NCI-H2171 (cell line): ENCODE measurements at places on chromosomes 5 and 9.

GRCh38 chr5:97443740-97444139 is 260.7 kb upstream of the RIOK2 start:
- no peak for DNase-seq

DNA sequence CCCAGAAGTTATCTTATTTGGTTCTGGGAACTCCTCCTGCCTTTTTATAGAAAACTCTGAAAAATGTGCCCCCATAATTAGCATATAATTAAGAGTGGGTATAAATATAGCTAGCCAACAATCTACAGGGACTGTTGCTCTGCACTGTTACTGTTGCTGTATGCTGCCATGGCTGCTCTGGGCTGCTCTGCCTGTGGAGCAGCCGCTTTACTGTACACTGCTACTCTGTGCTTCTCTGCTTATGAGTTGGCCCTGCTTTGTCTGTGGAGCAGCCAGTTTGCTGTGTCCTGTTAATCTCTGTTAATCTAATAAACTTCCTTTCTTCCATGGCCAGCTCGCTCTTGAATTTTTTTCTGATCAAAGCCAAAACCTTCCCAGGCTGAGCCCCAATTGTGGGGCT is 2244.0 kb upstream of the ACO1 start:
- DNase-seq: no peak

DNA sequence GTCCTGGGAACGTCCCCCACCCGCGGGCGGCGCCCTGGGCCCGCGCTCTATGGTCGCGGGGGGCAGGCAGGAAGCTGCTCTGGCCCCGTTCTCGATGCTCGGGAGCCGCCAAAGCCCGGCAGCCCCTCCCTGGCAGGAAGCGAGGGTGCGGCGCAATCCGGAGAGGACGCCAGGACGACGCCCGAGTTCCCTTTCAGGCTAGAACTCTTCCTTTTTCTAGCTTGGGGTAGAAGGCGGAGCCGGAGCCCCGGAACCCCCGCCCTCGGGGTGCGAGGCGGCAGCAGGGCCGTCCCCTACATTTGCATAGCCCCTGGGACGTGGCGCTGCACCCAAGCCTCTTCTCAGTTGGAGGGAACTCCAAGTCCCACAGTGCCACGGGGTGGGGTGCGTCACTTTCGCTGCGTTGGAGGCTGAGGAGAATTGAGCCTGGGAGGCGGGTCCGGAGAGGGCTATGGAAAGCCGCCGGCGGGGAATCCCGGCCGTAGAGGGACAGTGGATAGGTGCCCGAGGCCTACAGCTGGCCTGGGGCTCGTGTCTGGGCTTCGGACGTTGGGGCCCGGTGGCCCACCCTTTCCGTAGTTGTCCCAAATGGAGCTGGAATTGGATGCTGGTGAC is at the start of the genes CREB3 and TLN1:
Gene CREB3 (plus strand): TSS at position 482 of the 615 bp plus-strand sequence. CDS start 107 bp downstream, at position 589.
Gene TLN1 (minus strand): TSS at position 11 of the 615 bp plus-strand sequence. CDS start 6,501 bp downstream, outside the sequence.
- DNase-seq: peak; percentile 96

DNA sequence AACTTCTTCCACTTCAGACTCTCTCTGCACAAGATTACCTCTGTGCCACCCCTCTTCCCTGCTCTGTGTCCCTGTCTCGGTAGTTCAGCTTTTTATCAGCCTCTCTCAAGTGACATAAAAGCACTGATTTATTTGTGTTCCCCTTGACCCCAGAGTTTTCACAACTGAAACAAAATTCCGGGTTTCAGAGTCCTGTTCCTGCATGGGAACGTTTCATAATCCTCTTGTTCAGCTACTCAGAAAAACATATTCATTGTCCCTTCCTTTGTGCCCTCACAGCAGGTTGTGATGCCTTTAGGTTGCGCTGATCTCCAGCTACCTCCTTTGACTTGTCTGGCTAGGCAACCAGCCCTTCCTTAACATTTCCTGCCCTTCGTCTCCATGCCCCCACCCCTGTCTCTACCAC is 13.7 kb upstream of the ITGA1 start:
- no peak for DNase-seq

GRCh38 chr5:42514754-42515153 is 91.5 kb downstream of the GHR start:
- no peak for DNase-seq

- no peak for DNase-seq
These were observed 136.5 kb upstream of the C6 start for GRCh38 chr5:41349846-41350245.

DNA sequence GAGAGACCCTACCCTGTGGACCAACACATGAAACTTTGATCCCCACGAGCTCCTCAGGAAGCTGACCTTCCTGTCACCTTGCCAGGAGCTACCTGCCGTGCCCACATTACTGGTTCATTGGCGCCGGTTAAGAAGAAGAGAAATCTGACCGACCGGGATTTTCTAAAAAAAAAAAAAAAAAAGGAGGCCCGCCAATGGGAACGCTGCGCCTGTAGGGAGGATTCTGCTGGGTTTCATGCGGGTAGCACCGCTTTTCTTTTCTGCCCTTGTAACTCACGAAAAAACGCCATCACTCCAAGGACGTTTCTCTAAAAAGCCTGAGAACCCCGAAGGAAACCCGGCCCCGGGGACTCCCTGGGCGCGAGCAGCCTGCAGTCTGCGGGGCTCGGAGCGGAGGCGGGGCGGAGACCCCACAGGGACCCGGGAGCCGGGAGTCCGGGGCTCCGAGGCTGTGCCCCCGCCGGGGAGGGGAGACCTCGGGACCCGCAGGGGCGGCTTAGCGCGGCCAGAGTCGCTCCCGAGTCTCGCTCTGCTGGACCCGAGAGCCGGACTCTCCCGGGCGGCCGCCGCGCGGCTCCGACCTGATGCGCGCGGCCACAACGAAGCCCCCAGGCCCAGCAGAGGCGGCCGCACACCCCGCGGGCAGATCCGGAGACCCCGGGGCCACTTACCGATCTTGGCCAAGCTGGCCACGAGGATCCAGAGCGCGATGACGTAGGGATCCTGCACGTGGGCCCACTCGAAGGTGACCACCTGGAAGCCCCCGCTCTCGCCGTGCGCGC is 617 bp downstream of the SLC9A3 start:
- peak; percentile 58 for DNase-seq

GRCh38 chr5:168712280-168712924 is 133.2 kb upstream of the PANK3 start:
- no peak for DNase-seq

DNA sequence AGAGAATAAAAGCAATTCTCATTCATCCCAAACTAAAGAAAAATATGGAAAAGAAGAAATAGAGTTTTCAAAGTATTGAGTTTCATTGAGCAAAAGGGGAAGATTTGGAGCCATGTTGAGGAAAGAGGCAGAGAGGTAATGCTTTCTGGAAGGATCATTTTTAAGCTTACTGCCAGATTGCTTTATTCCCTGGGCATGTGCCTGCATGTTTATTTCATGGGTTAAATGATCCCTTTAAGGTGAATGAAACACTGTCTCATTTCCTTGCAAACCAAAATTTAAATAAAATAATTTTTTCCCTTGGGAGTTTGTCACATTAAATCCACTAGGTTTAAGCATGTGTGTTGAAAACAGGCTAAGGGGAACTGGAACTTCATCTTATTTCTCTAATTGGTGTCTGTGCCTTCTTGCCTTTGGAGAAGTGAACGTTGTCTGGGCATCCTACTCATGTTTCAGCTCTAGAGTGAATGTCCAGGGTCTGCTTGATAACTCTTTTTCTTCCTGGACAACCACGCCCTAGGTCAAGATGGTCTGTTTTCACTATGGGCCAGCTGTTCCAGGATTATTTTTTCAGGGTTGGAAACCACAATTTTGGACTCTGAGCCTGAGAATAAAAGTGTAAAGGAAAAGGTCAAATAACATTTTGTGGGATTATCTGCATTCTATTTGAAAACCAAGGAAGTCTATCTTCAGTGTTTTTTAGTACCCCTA is 114.1 kb upstream of the ELL2 start:
- DNase-seq: peak; percentile 6

- peak; percentile 35 for DNase-seq
These were observed 85.2 kb upstream of the ZBTB43 start for GRCh38 chr9:126719618-126720031.

GRCh38 chr9:37466037-37466709 is 923 bp upstream of the ZBTB5 start:
- DNase-seq: no peak

DNA sequence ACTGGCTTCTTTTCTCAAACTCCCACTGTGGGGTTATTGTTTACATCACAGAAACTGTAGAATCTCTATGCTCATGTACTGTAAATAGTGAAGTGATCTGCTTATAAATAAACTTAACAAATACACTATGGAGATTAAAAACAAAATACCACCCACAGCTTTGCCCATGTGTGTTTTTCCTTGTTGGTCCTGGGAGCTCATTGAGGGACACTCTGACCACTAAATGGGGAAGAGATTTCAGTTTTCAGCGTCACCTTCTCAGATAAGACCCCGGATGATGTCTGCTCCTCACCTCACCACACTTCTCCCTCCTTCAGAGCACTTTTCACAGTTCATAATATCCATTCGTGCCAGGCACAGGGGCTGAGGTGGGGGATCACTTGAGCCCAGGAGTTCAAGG is 89.7 kb downstream of the PDE6A start:
- DNase-seq: no peak

DNA sequence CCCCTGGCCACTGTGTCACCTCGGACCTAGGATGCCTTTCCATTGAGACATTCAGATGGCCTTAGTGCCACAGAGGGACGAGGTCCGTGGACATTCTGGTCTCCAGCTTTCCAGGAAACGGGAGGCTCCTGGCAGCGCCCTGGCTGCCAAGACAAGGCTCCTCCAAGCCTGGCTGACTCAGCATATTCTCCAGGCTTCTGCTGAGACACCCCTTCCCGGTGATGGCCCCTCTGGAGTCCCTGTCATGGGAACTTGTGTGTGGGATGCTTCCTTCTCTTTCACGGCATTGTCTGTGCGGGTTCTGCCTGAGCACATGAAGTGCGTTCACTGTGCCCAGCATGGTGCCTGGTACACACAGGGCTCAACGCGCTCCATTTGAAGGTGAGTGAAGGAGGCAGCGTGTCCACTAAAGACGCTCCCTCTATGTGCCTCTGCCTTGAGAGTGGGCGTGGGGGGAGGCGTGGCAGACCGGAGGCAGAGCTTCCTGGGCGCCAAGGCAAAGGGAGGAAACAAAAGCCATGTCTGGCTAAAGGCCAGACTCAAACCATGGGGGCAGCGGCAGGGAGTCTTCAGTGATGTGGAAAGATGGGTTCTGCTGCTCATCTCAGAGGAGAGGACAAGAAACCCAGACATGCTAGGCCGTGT is 46.4 kb upstream of the PRRC2B start:
- no peak for DNase-seq

DNA sequence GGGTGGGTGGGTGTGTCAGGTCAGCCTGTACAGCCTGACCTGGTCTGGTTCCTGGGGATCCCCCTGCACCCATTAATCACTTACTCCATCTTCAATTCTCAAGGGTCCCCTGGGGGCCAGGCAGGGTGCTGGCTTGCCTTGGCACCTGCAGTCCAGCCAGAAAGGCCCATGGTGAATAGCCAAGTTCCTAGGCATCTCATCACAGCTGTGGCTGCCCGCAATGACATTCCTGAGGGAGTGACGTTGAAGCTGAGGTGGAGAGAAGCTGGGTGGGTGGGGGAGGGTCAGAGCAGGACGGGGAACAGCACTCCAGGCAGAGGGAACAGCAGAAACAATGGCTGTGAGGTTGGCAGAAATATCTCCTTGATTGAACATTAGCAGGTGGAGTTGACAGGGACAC is 10.6 kb downstream of the HMCN2 start:
- no peak for DNase-seq

GRCh38 chr5:148209151-148209770 is 6.4 kb downstream of the SPINK6 start:
- DNase-seq: no peak

DNA sequence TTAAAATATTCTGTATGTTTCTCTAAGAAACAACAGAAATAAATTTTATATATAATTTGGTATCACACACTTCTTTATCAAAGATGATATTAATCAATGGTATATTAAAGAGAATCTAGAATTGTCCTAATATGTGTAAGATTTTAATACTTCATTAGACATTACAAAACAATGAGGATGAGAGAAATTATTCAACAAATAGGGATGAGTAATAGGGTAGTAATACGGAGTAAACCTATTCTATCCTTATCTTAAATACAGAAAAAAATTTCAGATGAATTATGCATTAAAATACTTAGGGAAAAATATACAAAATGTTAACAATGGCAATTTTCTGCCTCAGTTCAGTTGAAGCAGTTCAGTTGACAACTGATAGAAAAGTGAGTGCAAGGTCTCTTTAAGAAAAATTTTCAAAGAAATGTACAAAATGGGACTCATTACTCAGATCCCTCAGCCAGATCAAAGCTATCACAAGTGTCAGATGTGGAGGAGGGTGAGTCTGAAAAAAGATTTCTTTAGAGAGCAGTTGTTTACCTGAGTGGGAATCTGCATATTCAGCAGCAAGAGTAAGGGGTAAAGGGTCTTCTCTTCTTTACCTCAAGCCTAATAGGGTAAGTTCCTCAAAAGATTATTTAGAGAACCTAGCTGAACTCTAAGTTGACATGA is 56.7 kb upstream of the GCNT4 start:
- DNase-seq: no peak

DNA sequence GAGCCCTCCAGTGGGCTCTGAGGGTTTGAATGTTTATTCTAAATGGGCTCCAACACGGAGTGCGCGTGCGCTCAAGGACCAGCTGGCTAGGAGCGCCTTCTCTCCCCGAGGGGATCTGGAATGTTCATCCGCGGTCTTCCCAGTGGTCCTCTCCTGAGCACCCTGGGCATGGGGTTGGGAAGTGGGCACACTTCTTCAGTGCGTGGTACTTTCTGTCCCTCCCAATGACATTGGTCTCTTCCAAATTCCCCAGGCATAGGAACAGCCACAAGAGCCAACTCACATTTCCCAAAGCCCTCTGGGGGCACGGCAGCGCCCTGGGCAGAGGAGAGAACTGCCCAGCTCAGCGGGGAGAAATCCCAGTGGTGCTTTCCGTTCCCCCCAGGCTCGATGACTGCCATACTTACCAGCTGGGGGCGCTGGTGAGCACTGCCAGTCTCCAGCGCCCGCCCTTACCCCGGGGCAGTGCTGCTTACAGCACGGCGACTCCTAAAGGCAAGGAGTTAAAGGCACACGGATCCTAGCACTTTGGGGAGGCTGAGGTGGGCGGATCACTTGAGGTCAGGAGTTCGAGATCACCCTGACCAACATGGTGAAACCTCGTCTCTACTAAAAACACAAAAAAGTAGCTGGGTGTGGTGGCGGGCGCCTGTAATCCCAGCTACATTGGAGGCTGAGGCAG is 29.9 kb upstream of the OBP2B start:
- no peak for DNase-seq

DNA sequence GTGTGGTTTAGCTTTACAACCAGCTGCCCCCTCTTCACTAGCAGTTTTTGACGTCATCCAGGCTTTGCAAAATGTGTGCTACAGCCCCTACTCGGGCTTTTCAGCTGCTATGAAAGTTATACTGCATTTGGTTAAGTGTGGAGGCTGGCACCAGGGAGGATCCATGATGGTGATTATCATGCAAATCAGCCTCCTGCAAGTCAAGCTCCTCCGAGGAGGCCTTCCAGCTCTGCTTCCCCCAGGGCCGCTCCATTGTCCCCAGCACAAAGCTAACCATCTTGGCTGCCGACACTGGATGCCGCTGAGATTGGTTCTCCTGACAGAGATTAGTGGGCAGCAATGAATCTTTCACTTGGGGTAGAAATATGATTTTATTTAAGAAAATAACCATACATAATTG is 159.6 kb downstream of the NR2F1-AS1 start:
- DNase-seq: no peak

GRCh38 chr5:33080287-33080686 is 360.5 kb upstream of the TARS1 start:
- DNase-seq: no peak

GRCh38 chr5:78691084-78691960 is 42.8 kb upstream of the LHFPL2 start:
- no peak for DNase-seq
